Pancreas (tissue), 10 donors: ENCODE measurements at places on chromosomes 12 and 14. TPM values are rescaled to one million over a fixed set of nuclear protein-coding genes. Genes with fewer than 3 reads are reported as not detected.

RBM19 gene
- 15.4 TPM for total RNA-seq

PA2G4 gene
- total RNA-seq, result 45.2 TPM

SLCO1B3 gene
- not detected for total RNA-seq

OASL gene
- 0.31 TPM for total RNA-seq

FOXN4 gene
- not detected for total RNA-seq

LYZ gene
- 14.0 TPM for total RNA-seq

PLA2G1B gene
- total RNA-seq, result 9,940 TPM

RNASE7 gene
- not detected for total RNA-seq

ERG28 gene
- total RNA-seq, result 5.9 TPM

STAC3 gene
- 0.63 TPM for total RNA-seq

TMCC3 gene
- 6.9 TPM for total RNA-seq

ORAI1 gene
- total RNA-seq, result 3.9 TPM
